Stimulated activated CD8-positive, alpha-beta memory T cell treated with anti-CD3 and anti-CD28 coated beads, Interleukin-7, amount 100 ng/mL, for 48 hours (primary cell): ENCODE measurements at places on chromosomes 1 and 21.

DNA sequence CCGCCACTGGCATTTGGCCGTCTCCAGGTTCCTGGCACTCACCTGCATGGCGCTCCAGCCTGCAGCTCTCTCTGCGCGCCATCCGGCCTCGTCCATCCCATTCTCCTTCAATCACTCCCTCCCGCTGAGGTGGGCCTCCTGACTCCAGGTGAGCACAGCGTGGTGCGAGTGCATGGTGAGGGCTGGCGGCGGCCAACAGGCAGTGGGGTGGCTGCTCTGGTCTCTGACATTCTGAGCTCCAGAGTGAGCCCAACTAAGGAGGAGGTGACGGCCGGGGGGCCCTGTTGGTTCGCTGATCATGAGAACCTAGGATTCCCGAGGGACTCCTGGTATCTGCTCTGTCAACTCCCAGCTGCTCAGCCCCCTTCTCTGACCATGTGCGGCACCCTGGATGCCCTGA, 130.4 kb downstream of the AJAP1 start:
- DNase-seq = no peak

GRCh38 chr1:43980255-43981134, 1.5 kb downstream of the B4GALT2 start:
- DNase-seq = no peak

DNA sequence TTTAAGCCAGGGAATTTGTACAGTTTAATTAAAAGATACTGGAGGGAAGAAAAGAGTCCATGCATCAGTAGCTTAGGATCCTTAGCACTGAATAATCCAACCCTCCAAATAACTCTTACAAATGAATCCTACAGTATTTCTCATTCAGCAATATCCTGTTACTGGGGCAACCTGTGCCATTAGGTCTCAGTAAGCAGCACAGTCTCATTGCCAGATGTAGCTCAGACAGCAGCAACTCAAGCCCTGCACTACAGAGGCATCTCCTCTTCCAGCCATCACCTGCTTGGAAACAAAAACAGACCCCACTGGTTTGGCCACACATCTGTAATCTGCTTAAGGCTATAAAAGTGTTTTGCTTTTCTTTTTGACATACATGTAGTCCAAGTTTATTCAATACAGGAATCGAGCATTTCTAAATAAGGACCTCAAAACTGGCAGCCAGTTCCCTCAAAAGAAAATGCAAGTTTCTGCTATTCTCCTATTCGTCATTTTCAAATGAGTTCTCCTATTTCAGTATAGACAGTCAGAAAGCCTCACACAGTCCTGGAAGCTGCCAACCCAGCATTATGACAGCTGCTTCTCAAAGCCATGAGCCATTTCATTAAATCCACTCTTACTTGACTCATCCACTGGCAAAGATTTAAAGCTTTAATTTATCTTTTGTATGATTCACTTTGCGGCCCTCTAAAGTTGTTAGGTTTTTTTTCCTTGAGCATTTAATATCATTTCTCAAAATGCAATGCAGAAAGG, 129.0 kb downstream of the APP start:
- no peak for DNase-seq

DNA sequence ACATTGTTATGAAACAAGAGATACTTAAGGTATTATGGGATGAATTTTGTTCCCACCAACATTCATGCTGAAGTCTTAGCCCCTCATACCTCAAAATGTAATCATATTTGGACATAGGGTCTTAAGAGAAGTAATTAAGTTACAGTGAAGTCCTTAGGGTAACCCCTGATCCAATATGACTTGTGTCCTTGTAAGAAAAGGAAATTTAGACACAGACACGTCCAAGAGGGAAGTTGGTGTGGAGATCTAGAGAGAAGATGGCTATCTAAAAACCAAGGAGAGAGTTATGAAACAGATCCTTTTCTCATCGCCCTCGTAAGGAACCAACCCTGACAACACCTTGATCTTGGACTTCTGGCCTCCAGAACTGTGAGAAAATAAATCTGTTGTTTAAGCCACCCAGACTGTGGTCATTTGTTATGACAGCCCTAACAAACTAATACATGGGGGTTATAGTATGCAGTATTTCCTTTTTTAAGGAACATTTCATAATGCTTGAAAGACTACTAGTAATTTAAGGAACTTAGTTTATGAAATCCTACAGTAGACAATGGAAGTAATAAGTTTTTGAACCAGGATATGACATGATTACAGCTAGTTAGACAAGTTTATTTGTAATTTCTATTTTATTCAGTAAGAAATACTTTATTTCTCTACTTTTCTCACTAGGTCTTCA, 875.5 kb upstream of the ADGRL2 start:
- no peak for DNase-seq

- no peak for DNase-seq
Observed at GRCh38 chr1:228299211-228299610, 91.4 kb downstream of the OBSCN start.

DNA sequence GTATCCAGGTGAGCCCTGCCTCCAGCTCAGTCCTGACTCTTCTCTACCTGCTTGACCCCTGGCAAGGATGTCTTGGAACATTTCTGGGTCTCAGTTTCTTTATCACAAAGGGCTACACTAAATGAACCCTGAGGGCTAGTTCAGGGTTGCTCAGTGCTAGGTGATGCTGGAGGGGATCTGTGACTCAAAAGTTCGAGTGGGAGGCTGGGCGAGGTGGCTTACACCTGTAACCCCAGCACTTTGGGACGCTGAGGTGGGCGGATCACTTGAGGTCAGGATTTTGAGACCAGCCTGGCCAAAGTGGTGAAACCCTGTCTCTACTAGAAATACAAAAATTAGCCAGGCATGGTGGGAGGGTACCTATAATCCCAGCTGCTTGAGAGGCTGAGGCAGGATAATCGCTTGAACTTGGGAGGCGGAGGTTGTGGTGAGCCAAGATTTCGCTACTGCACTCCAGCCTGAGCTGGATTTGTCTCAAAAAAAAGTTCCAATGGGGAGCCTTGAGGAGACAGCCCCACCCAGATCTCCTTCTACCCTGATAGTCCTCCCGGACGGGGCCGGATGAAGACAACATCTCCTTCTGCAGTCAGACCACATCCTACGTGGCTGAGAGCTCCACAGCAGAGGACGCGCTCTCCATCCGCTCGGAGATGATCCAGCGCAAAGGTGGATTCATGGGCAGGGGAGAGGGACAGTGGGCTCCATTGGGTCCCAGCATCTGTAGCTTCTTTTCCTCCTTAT, 48.9 kb downstream of the YARS1 start:
- DNase-seq = no peak

DNA sequence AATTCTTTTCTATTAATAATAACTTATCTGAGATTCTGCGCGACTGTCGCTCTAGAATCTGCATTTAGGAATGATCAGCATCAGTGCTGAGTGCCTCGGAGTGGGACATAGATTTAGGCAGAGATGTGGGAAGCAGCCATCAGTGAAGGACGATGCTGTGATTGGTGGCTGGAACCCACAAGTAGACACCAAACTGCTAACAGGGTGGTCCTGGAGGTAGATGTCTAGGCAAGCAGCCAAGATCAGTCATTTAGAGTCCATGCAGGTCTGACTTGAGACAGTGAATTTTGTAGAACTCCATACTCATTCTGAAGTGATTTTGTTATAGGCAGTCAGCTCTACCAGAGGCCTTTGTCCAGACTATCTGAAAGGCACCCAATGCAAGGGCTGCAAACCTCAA, 51.8 kb upstream of the LYST start:
- DNase-seq = no peak

GRCh38 chr1:78468521-78468920, 22.3 kb upstream of the PTGFR start:
- no peak for DNase-seq

DNA sequence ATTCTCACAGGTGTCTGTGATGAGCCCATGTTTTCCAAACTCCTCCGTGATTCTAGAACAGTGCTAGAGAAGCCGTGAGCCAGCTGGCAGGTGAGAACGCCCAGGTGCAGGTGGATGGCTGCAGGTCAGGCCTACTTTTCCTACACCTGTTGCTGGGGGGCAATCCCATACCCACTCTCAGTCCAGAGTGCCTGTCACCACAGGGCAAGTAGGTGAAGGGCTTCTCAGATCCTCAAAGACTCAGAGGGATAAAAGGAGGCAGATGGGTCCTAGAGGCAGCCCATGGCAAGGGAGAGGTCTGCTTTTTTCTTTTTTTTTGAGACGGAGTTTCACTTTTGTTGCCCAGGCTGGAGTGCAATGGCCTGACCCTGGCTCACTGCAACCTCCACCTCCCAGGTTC, 50.7 kb upstream of the H6PD start:
- no peak for DNase-seq

GRCh38 chr1:59692591-59692990, 122.2 kb upstream of the HOOK1 start:
- no peak for DNase-seq
